ENCODE measurements at places on chromosomes 4 and X. TPM values are rescaled to one million over a fixed set of nuclear protein-coding genes. Genes with fewer than 3 reads are reported as not detected.

SMARCA1 gene
- 66.9 TPM for polyA plus RNA-seq

ABLIM2 gene
- 14.9 TPM for polyA plus RNA-seq

GAGE1 gene
- not detected for polyA plus RNA-seq

RXFP1 gene
- polyA plus RNA-seq = 0.12 TPM

GRID2 gene
- 14.9 TPM for polyA plus RNA-seq

MAGEB6 gene
- not detected for polyA plus RNA-seq

CT55 gene
- polyA plus RNA-seq = not detected

DDX60 gene
- polyA plus RNA-seq = not detected

HSFX3 gene
- not detected for polyA plus RNA-seq

XAGE1B gene
- polyA plus RNA-seq = not detected

MAGEE2 gene
- 0.28 TPM for polyA plus RNA-seq

PHOX2B gene
- polyA plus RNA-seq = not detected

MAGEB3 gene
- not detected for polyA plus RNA-seq

FGF13 gene
- polyA plus RNA-seq = 242 TPM

SMIM10L2A gene
- polyA plus RNA-seq = 4.7 TPM

SHROOM2 gene
- 9.2 TPM for polyA plus RNA-seq

SSX4B gene
- not detected for polyA plus RNA-seq

FAM9C gene
- not detected for polyA plus RNA-seq

LRAT gene
- polyA plus RNA-seq = 0.19 TPM

CYBB gene
- 0.40 TPM for polyA plus RNA-seq

SPANXA1 gene
- polyA plus RNA-seq = not detected

NAP1L3 gene
- 243 TPM for polyA plus RNA-seq

SATL1 gene
- polyA plus RNA-seq = 2.6 TPM

LIMCH1 gene
- polyA plus RNA-seq = 9.1 TPM
